ENCODE measurements at places on chromosomes 13 and 19.

DNA sequence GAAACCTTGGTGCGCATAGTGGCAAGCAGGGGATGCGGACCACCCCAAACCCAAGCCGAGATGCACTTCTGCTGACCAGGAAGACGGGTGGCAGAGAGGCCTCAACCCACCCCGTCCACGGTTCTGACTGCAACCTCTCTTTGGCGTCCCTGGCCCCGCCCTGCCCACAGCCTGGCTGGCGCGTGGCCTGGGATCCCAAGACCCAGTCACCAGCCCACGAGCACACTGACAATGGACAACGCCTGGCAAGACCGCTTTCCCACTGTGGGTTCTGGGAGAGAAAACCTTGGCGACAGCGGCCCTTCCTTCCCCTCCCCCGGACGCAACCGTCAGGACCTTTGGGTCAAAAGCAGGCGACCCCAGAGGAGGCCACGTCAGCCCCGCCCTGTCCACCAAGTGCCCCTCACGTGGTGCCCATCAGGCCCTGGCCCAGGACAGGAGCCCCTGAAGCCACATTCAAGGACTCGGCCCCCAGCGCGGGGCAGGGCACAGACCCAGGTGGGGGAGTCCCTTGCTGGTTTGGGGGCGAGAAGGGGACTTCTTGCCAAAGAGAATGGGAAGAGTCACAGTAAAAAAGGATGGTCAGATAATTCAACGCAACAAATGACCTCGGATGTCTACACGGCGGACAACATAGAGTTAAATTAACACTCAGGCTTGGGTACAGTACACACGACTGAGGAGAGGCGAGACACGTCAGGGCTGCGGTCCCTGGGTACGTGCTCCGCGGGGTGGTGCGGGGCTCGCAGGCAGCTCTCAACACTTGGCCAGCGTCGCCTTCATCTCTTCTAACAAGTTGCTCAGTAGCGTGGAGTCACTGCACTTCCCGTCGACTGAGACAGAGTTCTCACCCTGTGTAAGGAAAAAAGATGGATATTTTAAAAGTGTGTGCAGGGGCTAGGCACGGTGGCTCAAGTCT is 5.0 kb downstream of the IZUMO4 start:
- DNase-seq = no peak

DNA sequence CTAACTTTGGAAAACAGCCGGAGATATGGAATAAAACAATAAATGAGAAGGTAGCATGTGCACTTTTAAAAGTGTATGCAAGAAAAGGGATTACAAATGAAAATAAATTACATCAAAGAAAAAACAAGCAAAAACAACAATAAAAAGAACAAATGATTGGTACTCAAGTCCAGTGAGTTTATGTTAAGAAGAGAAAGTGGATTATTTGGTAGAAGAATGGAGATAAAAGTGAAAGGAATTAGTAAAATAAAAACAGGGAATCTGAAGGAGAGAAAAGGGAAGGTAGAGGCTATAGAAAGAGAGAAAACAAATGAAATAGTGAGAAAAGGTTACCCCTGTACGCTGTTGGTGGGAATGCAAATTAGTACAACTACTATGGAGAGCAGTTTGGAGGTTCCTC is 28.6 kb upstream of the KLF12 start:
- no peak for DNase-seq

GRCh38 chr13:103291798-103292572 is 225.8 kb upstream of the SLC10A2 start:
- no peak for DNase-seq

DNA sequence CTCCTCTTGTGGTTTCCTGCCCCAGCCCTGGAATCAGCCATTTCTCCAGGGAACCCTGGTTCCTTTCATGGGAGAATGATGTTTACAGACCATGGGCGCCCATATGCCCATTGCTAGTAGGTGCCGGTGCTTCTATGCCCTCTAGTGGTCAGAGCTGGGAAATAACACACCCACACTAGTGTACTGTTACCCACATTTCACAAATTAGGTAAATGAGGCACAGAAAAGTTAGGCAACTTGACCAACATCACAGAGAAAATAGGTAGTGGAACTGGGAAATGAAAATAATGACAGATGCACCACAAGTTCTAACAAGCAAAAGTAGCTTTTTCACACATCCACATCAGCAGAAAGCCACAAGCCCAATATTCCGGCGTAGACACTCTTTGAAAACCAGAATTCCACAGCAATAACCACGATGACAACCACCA is 1.3 kb upstream of the CEACAM3 start:
- DNase-seq = peak; percentile 67

DNA sequence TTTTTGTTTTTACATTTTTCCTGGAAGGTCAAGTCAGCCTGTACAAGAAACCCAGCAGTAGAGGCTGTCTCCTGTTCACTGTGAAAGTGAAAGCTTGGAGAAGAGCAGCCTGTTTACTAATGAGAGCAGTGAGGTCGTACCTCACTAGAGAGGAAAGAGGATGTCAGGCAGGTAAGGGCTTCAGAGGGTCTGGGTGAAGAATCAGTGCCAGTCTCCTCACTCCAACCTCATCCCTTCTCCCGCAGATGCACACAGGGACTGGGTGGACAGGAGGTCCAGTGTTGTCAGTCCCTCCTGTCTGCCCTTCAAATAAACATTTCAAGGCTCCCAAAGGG is 462.5 kb downstream of the KLF5 start:
- no peak for DNase-seq

GRCh38 chr19:36772311-36773222 is at the start of gene ZNF850:
TSS of gene ZNF850 (minus strand) at chr19:36772807. CDS start at chr19:36762606, 10,201 bp downstream.
- DNase-seq = peak; percentile 93

DNA sequence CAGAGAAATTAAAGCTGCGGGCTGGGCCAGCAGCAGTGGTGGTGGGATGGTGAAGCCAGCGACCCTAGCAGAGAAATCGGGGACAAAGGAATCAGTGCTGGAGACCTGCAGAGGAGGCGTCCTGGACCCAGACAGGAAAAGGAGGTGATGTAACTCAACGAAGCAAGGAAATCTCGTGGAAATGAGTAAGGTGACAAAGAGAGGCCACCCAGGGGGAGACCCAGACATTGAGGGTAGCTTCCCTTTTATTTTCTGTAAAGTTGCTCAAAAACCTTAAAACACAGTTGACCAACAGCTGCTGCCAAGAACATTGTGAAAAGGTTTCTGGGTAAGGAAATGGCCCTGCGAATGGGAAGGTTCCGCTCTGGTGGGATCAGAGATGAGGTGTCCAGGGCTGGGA is 13.3 kb upstream of the RETN start:
- no peak for DNase-seq

GRCh38 chr13:50463719-50464118 is 379.8 kb downstream of the DLEU7 start:
- no peak for DNase-seq

DNA sequence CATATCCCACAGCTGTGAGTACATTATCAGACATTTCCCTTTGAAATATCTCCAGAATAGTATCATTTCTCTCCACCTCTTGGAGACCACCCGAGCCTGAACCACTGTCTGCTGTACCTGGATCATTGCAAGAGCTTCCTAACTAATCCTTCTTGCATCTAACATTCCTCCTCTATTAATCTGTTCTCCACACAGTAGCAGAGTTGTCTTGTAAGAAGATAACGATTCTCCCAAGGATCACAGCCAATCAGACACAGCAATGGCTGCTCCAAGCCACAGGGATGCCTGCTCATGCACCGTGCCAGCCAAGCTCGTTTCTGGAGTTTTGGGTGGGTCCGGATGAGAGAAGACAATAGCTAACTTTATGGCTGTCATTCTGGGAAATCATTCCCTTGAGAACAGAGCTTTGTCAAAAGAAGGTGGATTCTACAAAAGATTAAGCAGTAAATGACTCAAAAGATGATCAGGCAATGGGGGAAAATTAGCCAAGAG is 14.5 kb upstream of the LAIR1 start:
- no peak for DNase-seq

GRCh38 chr13:53143757-53144339 is 115.2 kb downstream of the OLFM4 start:
- no peak for DNase-seq

- no peak for DNase-seq
These were observed 4.7 kb downstream of the TINCR start for GRCh38 chr19:5563008-5563431.

- DNase-seq = no peak
These were observed 75.3 kb upstream of the POMP start for GRCh38 chr13:28583651-28584091.

DNA sequence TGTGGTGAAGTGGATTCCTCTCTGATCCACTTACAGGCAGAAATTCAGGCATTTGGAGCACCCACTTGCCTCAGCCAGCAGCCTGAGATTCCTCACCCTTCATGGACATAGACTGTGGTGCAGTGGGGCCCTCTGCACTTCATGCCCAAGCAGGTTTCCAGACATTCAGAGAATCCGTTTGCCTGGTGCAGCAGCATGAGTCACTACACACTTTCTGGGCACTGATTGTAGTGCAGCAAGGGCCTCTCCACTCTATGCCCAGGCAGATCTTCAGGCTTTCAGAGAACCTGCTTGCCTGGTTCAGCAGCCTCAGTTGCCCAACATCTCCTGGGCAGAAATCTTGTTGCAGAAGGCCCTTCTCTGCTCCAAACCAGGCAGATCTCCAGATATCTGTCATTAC is 920.9 kb downstream of the SLITRK5 start:
- DNase-seq = no peak

GRCh38 chr19:18417250-18418028 is 1.8 kb upstream of the SSBP4 start:
- no peak for DNase-seq

DNA sequence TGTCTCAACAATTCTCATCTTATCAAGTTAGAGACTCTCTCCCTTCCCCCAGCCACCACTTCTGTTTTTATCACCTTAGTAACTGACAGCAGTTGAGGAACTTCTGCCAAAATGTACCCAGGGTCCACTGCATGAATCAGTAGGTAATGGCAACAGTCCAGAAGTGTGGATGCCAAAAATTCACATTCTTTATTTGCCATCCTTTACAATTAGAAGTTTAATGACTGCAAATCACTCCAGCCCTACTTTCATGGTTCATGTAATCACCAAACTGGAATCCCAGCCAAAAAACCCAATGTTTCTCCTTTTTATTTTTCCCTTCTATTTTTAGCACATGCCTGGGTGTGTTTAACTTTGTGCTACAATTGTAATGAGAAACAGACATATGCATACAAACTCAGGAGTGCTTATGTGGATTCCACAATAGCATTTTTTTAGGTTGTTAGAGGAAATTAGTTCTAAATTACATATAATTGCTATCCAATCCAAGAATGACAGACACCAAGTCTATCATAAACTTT is 243.5 kb downstream of the RGCC start:
- DNase-seq = no peak

- no peak for DNase-seq
These were observed 41.3 kb upstream of the SCEL start for GRCh38 chr13:77494226-77494625.

DNA sequence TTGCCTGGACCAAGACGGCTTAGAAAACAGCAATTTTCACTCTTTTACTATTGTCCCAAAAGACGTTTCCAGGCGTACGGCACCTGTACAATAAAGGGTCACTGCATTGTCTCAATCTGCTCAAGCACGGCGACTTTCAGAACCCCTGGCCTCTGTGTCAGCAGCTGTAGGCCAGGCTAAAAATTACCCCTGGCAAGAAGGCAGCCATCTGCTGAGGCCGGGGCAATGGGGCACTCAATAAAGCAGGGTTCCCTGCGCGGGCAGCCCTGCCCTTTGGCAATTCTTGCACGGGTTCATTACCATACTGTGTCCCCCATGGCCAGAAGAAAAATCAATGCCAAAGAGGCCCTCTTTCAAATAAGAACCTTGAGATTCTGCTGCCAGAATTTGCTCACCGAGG is 52.1 kb downstream of the STK24 start:
- DNase-seq = no peak

DNA sequence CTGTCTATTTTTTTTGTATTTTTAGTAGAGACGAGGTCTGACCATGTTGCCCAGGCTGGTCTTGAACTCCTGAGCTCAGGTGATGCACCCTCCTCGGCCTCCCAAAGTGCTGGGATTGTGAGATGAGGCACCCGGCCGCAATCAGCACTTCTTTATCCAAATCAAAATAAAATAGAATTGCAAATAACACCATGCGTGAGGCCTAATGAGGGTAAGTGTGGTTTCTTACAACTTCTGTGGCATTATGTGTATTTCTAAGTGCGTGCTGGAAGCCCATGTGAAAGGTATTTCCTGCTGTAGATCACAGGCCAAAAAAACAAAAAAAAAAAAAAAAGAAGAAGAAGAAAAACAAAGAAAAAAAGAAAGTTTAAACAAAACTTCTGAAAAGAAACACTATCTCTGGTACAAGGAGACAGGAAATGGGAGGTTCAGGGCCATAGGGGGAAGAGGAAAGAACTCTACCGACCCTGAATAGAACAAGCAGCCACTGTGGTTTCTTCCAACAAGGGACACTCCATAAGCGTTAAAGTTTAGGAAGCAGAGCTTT is 3.0 kb upstream of the GRAMD1A start:
- DNase-seq = no peak

DNA sequence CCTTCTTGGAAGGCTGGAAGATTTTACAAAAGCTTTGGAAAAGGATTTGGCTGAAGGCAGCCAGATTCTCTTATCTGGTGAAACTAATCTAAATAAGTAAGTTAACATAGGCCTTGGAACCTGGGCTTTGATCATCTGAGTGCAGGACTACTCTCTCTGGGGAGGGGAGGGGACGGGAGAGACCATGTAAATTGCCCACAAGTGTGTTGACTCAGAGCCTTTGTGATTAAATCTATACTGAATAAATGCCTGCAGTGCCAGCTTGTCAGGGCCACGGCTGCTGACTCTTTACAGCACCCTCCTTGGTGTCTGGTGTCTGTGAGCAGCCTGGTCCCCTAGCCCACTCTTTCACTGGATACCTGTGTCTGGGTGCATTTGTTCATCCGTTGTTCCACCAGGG is 251.4 kb downstream of the ITGBL1 start:
- no peak for DNase-seq

- no peak for DNase-seq
These were observed 932 bp upstream of the ZNF486 start for GRCh38 chr19:20165971-20166592.

GRCh38 chr13:27665333-27665732 is 43.6 kb downstream of the POLR1D start:
- DNase-seq = no peak

- no peak for DNase-seq
These were observed 26.1 kb downstream of the DYRK1B start for GRCh38 chr19:39807846-39808364.

DNA sequence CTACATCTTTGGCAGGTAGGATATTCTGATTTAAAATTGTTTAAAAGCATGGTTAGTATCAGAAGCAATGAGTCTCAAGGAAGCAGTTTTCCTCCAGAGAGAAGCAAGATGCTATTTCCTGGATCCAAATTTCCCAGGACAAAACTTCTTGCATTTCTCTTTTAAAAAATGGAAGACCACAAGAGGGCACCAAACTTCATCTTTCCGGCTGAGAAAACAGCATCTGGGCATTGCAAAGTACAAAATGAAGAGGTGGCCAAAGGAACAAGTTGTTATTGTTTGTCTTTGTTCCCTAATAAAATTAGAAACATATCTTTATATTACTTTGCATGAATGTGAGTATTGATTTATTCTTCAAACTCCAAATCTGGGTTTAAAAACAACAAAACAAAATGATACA is 60.0 kb upstream of the LRCH1 start:
- DNase-seq = peak; percentile 0

GRCh38 chr13:100235311-100235901 is 146.5 kb downstream of the PCCA start:
- DNase-seq = peak; percentile 10

Data from NCI-H2227 treated with DMSO at 0.1 percent for 48 hours (cell line).